ENCODE measurements at places on chromosomes 1 and 21. TPM values are rescaled to one million over a fixed set of nuclear protein-coding genes. Genes with fewer than 3 reads are reported as not detected.

ZNF648 gene
- total RNA-seq = not detected

TFF1 gene
- not detected for total RNA-seq

KIAA1614 gene
- 12.7 TPM for total RNA-seq

BGLAP gene
- total RNA-seq = 0.71 TPM

KRTAP13-2 gene
- not detected for total RNA-seq

AMY1B gene
- total RNA-seq = not detected

HCRTR1 gene
- total RNA-seq = not detected

BTBD8 gene
- total RNA-seq = 2.5 TPM

DYNLT5 gene
- total RNA-seq = 3.0 TPM

CA6 gene
- not detected for total RNA-seq

DNA sequence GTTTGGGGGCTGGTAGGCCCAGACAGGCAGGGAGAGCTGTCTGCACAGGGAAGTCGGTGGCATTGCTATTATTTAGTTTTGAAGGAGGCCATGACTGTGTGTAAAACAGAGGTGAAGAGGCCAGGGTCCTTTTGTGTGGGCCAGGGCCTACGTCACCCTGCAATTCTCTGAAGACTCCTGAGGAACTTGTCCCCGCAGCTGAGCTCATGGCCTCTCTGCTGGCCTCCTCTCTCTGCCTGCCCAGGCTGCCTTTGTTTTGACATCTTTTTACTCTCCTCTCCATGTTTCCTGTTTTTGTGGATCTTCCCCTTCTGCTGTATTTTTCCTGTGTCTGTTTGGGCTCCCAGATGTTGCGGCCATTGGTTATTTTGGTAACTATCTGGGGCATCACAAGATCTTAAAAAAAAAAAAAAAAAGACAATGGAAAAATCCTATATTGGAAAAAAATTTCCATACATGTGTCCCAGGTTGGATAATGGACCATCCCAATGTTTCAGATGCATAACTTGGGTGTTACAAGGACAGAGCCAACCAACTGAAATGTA is 280.7 kb downstream of the RPS6KC1 start:
- no peak for DNase-seq

DNA sequence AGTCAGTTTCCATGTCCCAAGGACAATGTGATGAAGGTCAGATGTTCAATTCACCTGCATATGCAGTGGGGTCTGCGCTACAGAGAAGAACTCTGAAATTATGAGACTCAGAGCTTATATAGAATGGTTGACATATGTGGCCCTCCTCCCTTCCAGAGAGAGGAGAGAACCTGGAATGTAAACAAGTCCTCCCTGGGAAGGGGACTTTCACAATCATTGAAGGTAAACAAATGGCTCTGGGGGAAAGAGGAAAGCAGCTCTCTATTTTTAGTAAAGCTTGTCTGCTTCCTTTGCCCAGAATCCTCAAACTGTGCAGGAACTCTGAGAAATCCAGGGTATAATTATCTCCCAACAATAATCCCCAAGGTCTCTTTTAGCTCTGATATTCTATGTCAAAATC is 9.8 kb downstream of the OVGP1 start:
- no peak for DNase-seq

GRCh38 chr21:25639551-25640201 is 618 bp downstream of the JAM2 start:
- DNase-seq = peak; percentile 78

DNA sequence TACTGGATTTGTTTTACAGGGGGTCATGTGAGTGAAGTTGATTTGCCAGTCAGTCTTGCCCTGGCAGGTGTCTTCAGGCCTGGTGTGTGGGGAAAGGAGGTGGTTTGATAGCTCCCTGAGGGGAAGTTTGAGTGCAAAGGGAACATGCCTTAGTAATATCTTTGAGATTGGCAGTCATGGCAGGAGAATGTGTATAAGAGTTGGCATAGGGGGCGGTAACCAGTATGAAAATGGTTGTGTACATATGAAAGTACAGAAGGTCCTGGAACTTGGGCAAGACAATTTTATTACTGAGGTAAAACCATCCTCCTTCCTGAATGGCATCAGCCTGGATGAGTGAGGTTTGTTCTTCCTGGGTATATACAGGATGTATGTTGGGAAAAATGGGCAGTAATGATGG is 37.6 kb upstream of the PLA2G5 start:
- DNase-seq = no peak

- no peak for DNase-seq
Observed at GRCh38 chr1:102531036-102531435, 534.3 kb upstream of the OLFM3 start.

DNA sequence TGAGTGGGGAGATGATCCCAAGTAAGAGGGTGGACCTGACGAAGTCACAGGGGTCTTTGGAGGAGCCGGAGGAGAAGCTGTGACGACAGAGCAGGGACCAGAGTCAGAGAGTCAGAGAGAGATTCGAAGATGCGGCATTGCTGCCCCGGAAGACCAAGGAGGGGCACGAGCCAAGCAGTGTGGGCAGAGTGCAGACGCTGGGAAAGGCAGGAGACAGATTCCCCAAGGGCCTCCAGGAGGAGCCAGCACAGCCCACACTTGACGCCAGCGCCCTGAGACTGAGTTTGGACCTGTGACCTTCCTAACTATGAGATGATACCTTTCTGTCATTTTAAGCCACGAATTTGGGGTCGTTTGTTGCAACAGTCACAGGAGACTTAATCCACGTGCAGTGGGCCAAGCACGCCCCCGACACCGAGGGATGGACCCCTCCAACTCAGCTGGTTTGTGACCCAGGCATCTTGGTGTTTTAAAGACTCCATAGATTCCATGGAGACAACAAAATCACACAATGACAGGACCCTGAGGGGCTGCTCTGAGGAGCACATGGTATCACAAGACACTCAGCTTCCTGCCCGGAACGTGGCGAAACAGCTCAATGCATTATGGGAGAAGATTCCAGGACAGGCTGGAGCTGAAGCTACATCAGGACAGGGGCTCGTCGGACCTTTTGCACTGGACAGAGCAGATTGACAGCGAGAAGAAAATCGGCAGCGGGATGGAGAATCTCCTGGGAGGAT is 11.0 kb upstream of the TFF1 start:
- peak; percentile 46 for DNase-seq

DNA sequence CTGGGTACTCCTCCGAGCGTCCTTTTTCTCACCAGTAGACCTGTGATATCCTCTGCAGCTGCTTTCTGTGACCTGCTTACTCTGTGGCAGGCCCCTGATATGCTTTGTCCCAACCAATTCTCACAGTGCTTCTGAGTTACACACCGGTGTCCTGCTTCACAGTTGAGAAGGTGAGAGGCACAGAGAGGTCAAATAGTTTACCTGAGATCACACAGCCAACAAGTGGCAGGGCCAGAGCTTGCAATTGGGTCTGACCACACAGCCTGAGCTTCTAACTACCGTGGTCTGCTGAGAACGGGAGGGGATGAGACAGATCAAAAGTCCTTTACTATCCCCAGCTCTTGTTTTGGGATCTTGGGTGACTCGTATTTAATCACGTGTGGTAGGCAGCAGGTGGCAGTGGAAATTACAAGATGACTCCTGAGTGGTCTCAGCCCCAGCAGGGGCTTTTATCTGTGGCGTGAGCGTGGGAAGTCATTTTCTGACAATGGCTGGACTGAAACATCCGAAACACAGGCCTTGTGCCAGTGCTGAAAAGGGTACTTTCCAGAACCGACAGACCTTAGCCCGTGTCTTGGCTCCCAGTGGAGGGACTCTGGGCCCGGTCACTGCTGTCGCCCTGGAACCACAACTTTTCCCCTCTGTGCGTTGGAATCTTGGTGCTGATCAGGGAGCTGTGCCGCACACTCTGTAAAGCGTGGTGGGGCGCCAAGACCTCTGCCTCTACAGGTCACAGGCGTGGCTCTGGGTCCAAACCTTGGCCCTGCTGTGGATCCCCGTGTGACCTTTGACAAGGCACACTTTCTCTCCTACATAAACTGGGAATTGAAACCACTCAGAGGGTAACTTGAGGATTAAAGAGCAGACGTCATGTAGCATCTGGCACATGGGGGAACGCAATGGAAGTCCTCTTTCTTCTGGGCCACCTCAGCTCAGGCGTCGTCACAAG is 11.9 kb downstream of the THEMIS2 start:
- DNase-seq = no peak

GRCh38 chr1:234702342-234703000 is 92.5 kb upstream of the IRF2BP2 start:
- DNase-seq = no peak

GRCh38 chr1:235207209-235207565 is 46.1 kb upstream of the RBM34 start:
- no peak for DNase-seq

- no peak for DNase-seq
Observed at GRCh38 chr1:215081661-215082531, 641 bp upstream of the KCNK2 start.

GRCh38 chr1:4121293-4121684 is 221.2 kb upstream of the C1orf174 start:
- DNase-seq = peak; percentile 50

DNA sequence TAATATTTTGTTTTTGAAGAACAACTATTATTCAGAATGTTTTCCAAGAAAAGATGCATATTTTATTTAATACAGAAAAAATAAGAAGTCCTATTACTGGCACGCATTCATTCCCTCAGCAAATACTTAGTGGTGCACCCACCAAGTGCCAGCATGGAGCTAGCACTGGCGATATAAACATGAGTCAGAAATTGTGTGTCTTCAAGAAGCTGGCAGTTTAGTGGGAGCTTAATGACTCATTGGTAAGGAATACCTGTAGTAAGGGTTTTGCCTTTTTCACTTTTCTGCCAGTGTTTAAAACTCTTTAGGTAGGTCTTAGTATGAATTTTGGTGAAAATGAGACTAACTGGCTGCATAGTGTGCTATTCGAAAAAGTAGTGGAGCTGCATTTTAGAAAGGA is 6.3 kb downstream of the MAGI3 start:
- no peak for DNase-seq

DNA sequence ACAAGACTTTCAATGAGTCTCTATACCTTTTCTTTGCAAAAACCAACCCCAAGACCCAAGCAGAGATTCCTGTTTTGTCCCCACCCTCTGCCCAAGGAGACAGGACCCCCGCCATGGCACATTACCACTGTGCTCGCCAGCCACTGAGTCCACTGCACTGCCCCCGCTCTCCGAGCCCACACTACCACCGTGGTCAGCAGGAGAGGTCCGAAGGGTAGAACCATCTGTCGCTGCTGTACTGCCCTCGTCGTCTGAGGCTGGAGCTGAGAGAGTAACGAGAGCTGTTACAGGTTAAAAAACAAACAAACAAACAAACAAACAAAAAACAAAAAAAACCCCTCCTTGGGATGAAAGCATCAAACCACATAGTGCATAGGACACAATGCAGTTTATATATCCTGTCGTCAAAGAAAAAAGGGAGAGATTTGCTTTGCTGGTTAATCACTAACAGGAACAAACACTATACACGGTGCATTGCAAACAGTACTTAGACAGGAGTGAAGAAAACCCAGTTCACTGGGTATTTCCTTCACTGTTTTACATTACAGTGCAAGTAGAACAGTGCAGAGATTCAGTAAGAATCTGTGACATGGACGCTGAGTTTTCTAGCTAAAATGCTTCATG is 71.0 kb downstream of the UBR4 start:
- DNase-seq = no peak

GRCh38 chr1:218467101-218468072 is 122.3 kb downstream of the TGFB2 start:
- no peak for DNase-seq

DNA sequence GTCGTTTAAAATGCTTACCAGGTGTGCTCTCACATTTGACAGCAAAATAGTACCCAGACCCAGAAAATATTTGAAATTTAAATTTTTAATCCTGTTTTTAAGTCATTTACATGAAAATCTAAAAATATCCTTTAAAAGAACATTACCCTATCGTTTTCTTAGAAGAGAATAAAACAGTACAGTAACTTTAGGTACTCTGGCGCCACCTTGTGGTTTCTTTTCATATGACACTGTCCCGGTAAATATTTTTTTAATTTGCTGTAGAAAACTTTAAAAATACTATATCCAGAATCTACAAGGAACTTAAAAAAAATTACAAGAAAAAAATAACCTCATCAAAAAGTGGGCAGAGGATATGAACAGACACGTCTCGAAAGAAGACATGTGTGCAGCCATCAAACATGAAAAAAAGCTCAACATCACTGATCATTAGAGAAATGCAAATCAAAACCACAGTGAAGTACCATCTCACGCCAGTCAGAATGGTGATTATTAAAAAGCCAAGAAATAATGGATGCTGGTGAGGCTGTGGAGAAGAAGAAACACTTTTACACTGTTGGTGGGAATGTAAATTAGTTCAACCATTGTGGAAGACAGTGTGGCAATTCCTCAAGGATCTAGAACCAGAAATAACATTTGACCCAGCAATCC is 129.2 kb downstream of the RGS21 start:
- no peak for DNase-seq

GRCh38 chr1:226404904-226405222 is 3.0 kb downstream of the PARP1 start:
- no peak for DNase-seq

DNA sequence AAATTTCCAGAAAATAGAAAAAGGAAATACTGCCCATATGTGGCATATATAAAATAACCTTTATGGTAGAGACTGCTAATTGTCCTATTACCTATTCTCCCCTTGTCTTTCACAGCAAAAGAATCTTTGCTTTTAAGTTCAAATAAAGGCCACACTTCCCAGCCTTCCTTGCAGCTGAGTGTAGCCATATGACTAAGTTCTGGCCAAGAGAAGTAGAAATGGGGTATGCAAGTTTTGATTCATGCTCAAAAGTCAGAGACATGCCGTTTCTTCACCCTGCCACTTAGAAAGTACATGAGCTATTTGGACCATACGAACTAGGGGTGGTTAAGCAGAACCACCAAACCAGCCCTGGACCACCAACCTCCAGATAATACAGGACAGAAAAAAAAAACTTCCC is 18.3 kb upstream of the S100A2 start:
- DNase-seq = no peak

- DNase-seq = no peak
Observed at GRCh38 chr21:46552865-46553379, 52.0 kb downstream of the S100B start.

GRCh38 chr1:109770331-109771095 is 6.8 kb upstream of the EPS8L3 start:
- DNase-seq = peak; percentile 76

DNA sequence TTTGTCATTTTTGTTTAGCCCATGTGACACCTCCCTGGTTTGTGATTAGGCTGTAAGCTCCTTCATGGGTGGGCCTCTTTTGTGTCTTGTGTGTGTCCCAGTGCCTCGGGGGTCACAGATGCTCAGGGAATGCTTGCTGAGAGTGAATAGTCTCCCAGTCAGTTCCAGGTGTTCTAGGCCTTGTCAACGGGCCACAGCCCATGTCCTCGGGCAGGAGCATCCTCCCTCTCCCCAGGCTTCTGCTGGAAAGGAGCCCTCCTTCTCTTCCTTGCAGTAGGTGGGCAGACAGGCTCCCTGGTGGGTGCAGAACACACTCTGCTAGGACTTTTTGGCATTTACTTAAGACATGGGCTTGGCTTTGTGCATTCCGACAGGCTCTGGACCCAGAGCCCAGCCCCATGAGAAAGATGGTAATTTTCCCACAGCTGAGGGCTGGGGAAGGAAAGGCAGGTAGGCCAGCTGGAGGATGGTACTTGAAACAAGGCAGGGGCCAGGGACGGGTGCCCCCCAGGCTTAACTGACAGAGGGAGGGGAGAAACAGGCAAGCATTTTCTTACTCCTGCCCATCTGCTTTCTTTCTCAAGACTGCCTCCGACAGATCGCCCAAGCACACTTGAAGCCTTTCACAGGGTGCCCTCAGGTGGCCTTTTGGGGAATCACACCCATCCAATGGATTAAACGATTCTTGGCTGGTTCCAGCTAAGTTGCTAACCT is 7.1 kb upstream of the CPLANE2 start:
- DNase-seq = peak; percentile 92

- no peak for DNase-seq
Observed at GRCh38 chr1:189696297-189696696, 781.4 kb downstream of the BRINP3 start.

GRCh38 chr1:41723786-41724185 is 194.9 kb downstream of the HIVEP3 start:
- no peak for DNase-seq

All from posterior vena cava (tissue), 2 donors.